Urinary bladder (tissue), 4 donors: ENCODE measurements at places on chromosomes 5 and 9. TPM values are rescaled to one million over a fixed set of nuclear protein-coding genes. Genes with fewer than 3 reads are reported as not detected.

DNA sequence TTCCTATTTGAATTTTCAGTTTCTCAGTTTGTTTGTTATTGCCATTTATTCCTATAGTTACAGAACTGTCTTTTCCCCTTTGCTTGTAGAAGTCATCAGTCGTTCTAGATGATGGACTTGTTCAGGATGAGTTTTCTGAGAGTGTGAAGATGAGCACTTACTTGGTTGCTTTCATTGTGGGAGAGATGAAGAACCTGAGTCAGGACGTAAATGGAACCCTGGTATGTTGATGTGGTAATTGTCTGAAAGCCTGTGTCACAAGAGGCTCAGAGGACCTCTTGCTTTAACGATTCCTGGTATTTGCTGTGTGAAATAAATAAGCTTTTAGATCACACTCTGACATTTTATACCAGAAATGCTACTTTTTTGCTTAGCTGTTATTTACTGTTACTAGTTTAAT lies 50.6 kb downstream of the LNPEP start:
- no peak for DNase-seq

- no peak for DNase-seq
Observed at GRCh38 chr5:27267209-27267824, 228.9 kb upstream of the CDH9 start.

DNA sequence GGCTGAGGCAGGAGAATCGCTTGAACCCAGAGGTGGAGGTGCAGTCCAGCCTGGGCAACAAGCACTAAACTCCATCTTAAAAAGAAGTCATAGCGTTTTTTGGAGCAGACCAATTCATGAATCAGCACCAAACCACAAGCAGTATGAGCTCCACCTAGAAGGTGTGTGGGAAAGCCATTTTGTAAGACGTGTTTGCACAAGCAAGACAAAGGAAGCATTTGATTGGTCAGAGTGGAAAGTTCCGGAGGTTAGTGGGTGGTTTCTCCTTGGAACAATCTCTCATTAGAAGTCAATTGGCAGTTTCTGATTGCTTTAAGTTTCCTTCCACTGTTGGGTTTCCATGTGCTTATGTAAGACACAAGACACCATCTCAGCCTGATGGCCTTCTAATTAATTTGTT lies 5.0 kb downstream of the SRD5A1 start:
- no peak for DNase-seq

- DNase-seq, result no peak
Observed at GRCh38 chr5:15746833-15747232, 246.9 kb downstream of the FBXL7 start.

GRCh38 chr5:161400583-161400982 lies 145.9 kb downstream of the GABRB2 start:
- DNase-seq, result no peak

- no peak for DNase-seq
Observed at GRCh38 chr5:109938453-109938852, 248.7 kb downstream of the MAN2A1 start.

DNA sequence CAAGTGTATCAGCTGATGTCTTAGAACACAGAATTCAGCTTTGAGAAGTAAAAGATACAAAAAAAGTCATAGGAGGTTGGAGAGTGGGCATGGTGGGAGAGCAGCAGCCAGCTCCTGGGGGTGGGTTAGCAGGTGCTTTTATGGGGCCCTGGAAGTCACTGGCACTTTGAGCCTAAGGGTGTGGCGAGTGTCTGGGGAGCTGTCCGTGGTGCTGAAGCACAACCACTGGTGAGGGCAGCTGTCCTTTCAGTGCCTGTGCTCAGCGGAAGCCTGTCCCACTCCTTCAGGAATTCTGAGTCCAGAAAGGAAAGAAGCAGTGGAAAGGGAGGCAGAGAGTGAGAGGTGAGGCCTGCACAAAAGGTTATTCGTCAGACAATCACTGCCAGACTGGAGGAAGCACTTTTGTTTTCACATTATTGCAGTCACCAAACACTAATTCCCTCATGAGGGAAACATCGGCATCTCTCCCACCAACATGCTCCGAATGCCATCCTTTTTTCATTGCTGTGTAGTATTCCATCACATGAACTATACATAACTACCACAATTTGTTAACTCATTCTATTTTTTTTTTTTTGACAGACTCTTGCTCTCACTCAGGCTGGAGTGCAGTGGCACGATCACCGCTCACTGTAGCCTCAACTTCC lies 59.4 kb upstream of the RAPGEF1 start:
- no peak for DNase-seq

GRCh38 chr5:115072266-115073064 lies 97.2 kb downstream of the TRIM36 start:
- DNase-seq, result no peak

DNA sequence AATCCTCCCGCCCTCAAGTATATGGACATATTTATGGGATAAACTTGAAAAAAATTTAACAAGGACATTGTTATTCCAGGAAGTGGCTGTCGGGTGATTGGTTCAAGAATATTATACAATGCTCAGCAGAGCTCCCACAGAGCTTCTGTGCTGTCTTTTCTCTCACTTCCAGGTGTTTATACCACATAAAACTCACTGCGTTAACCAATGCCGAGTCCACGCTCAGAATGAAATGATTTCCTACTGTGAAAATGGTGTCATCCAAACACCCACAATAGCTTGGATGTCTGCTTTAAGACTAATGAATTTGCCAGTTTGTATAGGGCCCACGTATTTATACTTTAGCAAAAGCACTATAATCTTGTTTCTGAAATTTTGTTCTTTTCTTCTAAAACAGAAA lies 368.2 kb downstream of the NDUFS4 start:
- no peak for DNase-seq

DNA sequence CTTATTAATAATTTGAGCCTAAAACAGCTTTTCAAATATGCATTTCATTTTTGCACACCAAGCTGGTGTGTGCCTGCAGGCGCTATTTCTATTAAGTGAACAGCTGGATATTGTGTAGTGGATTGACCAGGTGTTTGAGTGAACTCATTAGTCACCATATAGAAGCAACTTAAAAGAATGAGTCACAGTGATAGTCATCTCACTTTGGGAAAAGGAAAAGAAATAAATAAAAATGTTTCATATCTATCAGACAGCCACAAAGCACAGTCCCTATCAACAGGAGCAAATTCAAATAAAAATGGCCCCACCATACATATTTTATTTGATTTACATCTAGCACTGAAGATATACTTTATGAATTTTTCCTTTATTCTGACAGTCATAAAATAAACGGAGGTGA lies 456.5 kb upstream of the CDH9 start:
- no peak for DNase-seq

GRCh38 chr5:79849061-79849460 lies 142.0 kb downstream of the MTX3 start:
- DNase-seq, result no peak

DNA sequence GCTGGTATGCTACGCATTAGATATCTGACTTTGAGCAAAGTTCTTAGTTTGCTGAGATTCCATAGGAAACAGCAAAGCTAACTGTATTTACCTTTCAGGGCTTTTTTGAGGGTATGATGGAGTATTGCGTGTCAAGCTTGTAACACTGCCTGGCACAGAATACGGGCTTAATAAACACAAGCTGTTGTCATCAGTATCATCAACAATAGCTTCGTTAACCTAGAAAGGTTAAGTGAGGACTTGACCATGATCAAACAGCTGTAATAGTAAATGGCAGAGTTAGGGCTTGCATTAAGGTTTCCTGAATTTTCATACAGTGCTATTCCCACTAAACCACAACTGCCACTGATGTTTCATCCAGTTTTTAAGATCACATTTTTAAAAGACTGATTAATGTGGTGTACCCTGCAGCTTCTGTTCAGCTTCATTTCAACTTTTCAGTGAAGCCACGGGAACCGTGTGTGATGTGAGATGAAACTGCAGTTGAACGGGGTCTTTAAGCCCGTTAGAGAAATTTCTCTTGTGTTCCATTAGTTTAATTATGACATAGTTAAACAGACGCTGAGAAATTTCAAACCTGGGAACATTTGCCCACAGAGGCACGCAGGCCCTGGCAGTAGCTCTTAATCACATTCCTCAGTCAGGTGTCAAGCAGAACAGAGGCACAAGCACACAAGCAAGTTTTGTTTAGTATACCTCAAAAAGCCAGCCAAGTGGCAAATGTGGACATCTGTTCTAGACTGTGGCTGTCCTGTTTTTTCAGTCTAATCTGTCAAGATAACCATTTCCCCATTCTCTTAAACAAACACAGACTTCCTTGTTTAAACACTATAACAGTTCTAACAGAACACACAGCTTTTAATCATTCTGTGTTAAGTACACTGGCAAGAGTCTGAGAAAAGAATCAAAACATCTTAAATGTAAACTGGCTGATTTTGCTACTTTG lies 147.1 kb downstream of the ZNF608 start:
- DNase-seq, result no peak

DNA sequence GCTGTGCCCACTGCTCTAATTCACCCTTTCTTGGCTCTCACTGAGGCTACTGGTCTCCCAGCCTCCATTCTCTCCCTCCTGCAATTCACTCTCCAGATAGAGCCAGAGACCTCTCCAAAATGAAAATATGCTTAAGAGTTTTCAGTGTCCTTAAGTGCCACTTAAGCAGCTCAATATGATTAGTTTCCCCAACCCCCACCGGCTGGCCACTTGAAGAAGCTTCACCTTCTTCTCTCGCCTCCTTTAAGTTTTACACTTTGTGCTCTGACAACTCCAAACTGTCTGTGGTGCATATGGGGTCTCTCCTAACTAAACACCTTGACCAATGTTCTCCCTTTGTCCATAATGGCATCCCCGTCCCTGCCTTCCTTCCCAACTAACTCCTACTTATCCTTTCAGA lies 53.4 kb downstream of the CDK5RAP2 start:
- DNase-seq, result no peak

DNA sequence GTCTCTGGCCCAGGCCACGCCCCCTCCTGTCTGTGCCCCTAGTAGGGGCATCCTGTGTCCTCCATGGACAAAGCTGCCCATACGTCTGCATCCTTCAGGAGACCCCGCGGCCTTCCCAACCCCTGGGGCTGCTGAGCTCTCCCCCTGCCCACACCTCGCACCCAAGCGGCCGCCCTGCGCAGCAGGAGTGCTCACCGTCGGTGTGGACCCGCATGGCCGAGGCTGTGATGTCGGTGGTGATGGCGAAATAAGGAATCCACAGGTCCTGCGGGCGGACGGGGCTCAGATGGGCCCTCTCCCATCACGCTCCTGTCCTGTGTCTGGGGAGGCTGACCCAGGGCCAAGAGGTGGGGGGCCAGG lies 4.8 kb upstream of the NSMF start:
- no peak for DNase-seq

- DNase-seq, result no peak
Observed at GRCh38 chr9:38196714-38197113, 127.7 kb upstream of the SHB start.

DNA sequence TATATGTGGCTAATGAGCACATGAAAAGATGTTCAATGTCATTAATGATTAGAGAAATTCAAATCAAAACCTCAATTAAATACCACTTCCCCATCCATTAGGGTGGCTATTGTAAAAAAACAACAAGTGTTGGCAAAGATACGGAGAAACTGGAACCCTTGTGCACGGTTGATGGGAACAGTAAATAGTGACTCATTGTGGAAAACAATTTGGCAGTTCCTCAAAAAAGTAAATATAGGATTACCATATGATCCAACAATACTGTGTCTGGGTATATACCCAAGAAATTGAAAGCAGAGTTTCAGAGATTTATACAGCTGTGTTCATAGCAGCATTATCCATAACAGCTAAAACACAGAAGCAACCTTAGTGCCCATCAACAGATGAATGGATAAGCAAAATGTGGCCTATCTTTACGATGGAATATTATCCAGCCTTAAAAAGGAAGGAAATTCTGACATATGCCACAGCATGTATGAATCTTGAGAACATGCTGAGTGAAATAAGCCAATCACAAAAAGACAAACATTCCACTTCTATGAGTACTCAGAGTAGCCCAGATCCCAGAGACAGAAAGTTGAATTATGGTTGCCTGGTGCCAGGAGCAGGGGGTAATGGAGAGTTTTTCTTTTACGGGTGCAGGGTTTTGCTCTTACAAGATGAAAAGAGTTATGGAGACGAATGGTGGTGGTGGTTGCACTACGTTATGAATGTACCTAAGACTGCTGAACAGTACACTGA lies 41.4 kb upstream of the LRRC14B start:
- no peak for DNase-seq

GRCh38 chr9:121286973-121287741 lies 19.2 kb downstream of the GSN start:
- peak; percentile 78 for DNase-seq

- peak; percentile 64 for DNase-seq
Observed at GRCh38 chr5:177116631-177117373, 16.8 kb upstream of the NSD1 start.

DNA sequence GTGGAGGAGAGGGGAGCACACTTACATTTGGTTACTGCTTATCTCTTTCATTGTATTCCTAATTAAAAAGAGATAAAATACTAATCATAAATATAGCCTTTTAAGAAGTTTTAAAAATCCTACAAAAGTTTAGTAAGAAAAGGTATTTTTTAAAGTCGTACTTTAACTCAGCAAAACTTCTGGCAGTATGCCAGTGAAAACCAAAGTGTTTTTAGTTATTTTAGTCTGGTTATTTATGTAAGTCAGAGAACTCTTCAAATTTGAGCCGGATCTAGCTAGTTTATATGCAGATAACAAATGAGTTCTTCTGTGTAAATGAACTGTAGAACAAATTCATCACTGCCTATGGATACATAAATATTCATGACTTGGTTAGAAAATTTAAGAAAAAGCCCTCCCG lies 36.5 kb upstream of the ANKDD1B start:
- no peak for DNase-seq

DNA sequence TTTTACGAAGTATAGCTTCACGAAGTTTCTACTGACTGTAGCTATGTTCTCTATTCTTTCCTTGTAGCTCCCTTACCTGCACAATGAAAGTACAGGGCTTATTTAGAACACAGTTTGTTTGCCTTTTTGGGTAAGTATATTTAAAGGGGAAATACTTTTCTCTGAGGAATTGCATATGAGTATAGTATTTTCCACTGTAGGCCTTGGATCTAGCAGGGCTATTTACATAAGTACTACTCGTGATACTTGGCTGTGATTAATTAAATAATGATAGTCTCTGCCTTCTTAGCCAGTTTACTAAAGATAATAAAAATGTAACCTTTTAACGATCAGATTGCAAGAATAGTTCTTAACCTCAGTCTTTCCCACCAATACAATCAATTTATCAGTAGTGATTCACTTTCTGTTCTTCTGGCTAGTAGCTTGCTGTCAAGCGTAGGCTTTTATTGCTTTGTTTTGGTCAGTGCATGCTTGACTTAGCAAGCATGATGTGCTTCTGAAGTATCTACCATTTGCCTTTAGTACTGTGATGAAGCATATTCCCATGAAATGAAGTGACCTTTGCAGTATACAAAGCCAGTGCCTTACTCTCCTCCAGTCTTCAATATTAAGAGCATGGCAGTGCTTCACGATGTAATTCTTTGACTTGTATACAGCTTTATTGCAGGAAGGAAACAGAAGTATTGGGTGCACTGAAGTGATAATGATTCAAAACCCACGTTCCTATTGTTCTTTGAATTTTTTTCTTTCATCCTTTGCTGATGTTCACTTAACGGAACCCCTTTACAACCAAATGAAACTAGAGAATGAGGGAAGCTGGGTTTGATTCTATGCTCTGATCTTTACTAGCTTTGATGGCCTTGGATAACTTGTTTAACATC lies 64.2 kb downstream of the SLC44A1 start:
- no peak for DNase-seq

SDHA gene
- total RNA-seq, result 58.3 TPM

SPINK4 gene
- not detected for total RNA-seq

UAP1L1 gene
- total RNA-seq, result 4.0 TPM

RANBP3L gene
- total RNA-seq, result 5.7 TPM

DOCK8 gene
- total RNA-seq, result 12.5 TPM
